Tongue (tissue), 3 donors: ENCODE measurements at places on chromosomes 13 and 19. TPM values are rescaled to one million over a fixed set of nuclear protein-coding genes. Genes with fewer than 3 reads are reported as not detected.

Gene S1PR2
- 10.8 TPM for total RNA-seq

Gene GPATCH1
- 8.8 TPM for total RNA-seq

Gene ERICH6B
- total RNA-seq: not detected

Gene FFAR3
- not detected for total RNA-seq

Gene ACTMAP
- 1.3 TPM for total RNA-seq

Gene FLT1
- 46.3 TPM for total RNA-seq

DNA sequence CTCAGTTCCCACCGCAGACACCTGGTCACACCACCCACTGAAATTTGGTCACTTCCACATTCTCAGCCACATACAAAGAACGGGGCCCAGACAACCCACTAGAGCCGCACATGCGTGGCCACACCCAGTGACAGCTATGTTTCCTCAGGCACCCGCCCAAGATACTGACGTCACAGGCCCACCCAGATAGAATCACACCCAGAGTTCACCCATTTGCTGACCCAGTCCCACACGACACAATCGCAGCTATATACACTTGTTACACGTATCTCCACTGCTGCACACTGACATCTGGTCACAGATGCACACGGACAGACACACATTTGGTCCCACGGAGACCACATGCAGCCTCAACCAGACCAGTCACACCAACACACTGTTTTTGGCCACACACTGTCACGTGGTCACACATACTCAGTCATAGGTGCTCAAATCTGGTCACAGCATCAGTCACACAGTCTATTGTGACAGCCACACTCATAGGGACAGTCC is 2.9 kb downstream of the NUMBL start:
- DNase-seq: peak; percentile 87

GRCh38 chr19:19527674-19528625 is 761 bp upstream of the YJEFN3 start:
- no peak for DNase-seq

GRCh38 chr19:34559045-34559444 is 77.5 kb downstream of the WTIP start:
- DNase-seq: no peak

GRCh38 chr13:21673539-21673788 is 2.6 kb downstream of the FGF9 start:
- no peak for DNase-seq

DNA sequence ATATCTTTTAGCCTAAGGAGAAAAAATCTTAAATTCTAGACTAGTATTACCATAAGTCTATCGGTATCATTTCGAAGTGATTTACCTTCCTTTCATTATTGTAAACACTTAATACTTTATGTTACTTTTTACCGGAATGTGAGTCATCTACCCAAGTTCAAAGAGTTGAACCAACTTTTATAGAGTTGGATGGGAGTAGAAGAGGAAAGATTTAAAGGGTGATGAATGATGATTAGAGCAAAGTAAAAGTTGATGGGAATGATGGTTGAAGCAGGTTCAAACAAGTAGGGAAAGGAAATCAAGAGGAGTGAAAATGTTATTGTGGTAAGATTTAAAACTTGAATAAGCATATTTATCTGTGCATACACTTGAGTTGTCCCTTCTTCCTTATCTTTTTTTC is 11.3 kb upstream of the LPAR6 start:
- DNase-seq: no peak

DNA sequence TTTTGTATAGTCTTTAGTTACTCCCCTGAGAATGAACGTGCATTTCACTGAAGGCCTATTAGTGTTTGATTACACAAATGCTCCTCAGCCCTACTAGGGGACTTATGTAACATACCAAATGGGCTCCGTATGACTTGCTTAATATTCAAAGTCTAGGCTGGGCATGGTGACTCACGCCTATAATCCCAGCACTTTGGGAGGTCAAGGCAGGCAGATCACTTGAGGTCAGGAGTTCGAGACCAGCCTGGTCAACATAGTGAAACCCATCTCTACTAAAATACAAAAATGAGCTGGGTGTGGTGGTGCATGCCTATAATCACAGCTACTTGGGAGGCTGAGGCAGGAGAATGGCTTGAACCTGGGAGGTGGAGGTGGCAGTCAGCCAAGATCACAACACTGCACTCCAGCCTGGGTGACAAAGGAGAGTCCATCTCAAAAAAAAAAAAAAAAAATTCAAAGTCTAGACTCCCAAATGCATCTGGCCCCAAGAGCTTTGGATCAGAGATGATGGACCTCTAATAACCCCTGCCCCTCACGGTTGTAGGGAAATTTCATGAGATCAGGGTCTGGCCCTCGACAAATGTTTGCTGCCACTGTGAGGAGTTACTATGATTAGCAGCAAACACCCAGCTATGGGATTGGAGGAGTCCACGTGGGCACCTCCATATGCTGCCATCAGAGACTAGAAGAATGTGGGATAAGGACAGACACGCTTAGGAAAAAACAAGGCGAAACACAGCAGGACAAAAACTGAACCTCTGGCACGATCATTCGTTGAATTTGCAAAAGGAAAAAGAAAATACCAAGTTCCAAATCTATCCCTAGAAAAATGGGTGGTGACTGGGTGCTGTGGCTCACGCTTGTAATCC is 4.6 kb downstream of the FBXO17 start:
- DNase-seq: no peak

GRCh38 chr13:84931264-84931663 is 868.0 kb downstream of the SLITRK6 start:
- peak; percentile 3 for DNase-seq

DNA sequence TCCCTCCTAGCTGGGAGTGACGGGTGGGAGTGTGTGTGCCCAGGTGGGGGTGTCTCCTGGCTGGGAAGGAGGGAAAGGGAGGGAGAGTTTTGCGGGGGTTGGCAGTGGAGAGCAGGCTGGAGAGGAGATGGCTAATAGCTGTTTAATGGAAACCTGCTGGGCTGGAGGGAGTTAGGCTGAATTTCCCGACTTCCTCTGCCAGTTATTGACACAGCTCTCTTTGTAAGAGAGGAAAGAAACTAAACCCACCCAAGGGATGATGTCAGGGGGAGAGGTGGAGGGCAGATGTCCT is 10.2 kb upstream of the ILF3 start:
- DNase-seq: peak; percentile 86

DNA sequence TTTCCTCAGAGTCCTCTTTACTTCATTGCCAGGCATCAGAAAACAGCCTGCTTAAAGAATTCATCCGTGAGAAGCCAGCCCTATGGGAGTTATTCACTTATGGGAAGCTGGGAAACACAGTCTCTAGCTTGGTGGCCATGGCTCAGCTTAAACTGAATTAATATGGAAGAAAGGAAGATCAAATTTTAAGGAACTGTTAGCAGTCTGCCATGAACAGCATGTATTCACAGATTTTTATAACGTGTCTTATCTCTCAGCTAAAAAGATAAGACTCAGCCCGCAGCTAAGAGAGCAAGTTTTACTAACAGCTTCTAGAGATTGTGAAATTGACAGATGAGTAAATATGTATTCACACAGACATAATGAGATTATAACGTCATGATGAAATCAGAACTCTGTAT is 253.7 kb upstream of the RXFP2 start:
- DNase-seq: no peak

GRCh38 chr19:17468302-17469091 is 1.8 kb upstream of the SLC27A1 start:
- DNase-seq: no peak

DNA sequence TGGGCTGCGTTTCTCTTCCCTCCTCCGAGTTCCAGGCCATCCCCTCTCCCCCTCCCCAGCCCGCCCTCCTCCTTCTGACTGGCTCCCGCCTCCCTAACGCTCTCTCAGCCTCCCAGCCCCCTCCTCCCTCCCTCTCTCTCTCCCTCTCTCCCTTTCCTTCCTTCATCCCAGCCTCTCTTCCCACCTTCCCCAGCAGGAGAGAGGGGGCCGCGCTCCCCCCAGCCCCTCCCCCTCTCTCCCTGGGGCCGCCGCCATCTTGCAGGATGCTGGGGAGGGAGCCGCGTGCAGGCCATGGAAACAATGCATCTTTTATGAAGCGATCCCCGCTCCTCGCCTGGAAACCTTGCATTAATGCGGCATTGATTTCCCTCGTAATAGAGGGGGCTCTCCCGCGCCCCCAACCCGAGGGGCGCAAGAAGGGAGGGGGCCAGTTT is 42.6 kb upstream of the ADGRL1 start:
- DNase-seq: peak; percentile 95

DNA sequence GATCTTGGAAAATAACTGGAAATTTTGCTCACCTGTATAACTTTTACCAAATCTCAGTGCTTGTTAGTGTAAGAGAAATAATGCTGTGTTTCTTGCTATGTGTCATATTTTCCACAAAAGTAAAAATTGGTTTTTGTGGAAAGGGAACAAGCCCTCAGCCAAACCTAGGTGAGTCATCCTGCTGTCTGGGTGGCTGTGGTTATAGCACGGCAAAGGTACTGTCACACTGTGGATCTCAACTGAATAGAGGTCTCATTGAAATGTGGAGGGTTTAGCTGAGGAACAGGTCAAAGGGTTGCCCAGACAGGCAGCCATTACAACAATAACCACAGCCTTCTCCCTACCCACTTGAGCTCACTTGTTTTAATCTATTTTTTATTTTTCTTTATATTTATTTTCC is 338.8 kb upstream of the DACH1 start:
- no peak for DNase-seq

- DNase-seq: no peak
Measured at GRCh38 chr13:111590796-111591195, 270.4 kb downstream of the TEX29 start.

GRCh38 chr19:55257461-55258420 is 1.1 kb downstream of the PPP6R1 start:
- peak; percentile 28 for DNase-seq

DNA sequence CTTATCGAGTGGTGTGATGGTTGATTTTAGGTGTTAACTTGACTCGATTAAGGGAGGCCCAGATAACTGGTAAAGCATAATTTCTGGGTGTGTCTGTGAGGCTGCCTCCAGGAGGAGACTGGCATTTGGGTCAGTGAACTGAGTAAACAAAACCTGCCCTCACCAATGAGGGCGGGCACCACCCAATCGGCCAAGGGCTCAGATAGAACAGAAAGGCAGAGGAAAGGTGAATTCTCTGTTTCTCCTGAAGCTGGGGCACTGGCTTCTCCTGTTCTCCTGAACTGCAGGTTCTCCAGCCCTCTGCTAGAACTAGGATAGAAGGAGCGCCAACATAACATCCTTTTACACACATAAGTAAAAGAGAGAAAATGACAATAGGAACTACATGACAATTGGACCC is 35.1 kb downstream of the ESD start:
- no peak for DNase-seq

GRCh38 chr19:42149447-42150202 is 17.4 kb upstream of the POU2F2 start:
- no peak for DNase-seq

DNA sequence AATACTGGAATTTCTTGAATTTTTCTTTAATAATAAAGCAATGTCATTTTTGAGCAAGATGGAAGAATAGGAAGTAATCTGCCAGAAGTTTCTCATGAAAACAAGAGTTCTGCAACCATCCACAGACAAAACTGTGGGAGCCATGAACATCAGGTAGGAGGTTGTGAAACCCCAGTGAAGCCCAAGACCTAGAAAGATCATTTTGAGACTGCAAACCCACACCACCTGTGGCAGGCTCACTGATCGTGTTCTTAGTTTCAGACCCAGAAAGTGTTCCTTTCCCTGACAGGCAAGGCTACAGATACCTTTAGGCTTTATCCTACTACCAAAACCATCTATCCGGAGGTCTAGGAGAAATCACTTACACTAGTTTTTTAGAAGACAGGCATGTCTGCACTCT is 2189.8 kb upstream of the PCDH20 start:
- no peak for DNase-seq

DNA sequence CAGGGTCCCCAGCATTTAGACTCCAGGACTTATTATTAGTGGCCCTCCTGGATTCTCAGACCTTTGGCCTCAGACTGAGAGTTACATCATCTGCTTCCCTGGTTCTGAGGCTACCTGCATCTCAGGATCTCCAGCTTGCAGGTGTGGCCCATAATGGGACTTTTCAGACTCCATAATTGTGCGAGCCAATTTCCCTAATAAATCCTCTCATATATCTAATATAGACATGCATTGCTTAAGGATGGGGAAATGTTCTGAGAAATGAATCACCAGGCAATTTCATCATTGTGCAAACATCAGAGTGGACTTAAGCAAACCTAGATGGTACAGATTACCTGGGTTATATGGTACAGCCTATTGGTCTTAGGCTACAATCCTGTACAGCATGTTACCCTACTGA is 116.5 kb upstream of the FBXL3 start:
- no peak for DNase-seq

DNA sequence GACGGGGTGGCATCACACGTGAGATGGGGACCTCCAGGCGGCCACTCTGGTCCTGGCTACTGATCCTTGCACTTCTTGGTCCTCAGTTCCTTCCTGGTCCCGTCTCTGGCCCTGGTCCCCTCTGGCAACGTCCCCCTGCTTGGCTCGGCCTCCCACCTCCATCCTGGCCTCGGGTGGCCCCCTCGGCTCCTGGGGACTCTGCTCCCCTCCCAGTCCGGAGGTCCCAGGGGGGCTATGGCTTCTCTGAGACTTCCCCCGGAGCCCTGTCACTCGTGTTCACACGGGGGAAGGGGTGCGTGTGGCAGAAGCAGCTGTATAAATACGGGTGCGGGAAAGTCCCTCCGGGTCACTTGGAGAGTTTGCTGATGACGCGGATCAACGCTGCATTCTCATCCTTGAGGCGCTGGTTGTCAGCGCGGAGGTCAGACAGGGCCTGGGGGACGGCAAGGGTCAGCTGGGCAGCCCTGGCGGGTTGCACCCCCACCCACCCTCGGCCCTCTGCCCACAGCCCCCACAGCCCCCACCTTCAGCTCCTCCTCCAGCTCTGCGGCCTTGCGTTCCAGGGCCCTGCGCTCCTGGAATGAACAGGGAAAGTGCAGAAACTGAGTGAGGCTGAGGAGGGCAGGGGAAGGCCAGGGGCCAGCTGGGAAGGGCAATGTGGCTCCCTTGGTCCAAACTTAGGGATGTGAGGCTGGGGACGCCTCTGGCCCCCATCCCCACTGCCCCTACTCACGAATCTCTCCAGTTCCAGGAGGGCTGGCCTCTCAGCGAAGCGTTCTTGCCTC is 15.6 kb downstream of the EPS8L1 start:
- DNase-seq: no peak

DNA sequence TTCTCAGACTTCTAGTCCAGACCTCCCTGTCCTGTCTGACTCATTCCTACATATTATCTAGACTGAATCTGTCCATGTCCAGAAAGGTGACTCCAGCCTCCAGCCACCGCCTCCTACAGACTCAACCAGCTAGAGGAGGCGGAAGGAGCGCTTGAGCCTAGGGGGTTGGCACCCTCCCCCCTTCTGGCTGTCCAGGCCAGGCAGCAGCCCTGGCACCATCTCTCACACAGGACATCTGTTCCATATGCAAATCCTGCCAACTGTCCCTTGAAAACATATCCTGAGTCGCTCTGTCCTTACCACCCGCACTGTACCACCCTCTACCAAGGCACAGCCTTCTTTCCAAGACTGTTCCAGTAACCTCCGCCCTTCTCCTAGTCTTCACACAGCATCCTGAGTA is 150.7 kb upstream of the WASF3 start:
- no peak for DNase-seq
